ENCODE measurements at places on chromosomes 3 and 15. TPM values are rescaled to one million over a fixed set of nuclear protein-coding genes. Genes with fewer than 3 reads are reported as not detected.
A peak's percentile ranks its signal among the peaks of the same experiment; 100 is the strongest.

Gene CLDN1
- not detected for total RNA-seq

- no peak for DNase-seq
Observed at GRCh38 chr3:58175437-58176184, 35.2 kb downstream of the DNASE1L3 start.

DNA sequence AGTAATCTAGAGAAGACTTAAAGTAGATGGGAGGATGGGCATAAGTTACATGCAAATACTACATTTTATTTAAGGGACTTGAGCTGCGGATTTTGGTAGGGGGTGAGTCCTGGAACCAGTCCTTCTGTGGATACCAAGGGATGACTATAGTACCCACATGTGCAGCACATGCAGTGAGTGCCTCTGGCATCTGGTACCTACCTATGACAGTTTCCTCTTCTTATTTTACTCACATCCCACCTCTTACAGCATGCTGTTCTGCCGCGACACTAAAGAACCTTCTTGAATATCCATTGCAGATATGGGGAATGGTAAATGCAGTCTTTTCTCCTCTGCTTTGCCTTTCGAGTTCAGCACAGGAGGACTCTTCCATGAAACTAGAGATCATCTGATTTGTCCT, 1.7 kb downstream of the TSEN2 start:
- DNase-seq = no peak

Gene XYLB
- 2.2 TPM for total RNA-seq

Gene TMC3
- total RNA-seq = not detected

DNA sequence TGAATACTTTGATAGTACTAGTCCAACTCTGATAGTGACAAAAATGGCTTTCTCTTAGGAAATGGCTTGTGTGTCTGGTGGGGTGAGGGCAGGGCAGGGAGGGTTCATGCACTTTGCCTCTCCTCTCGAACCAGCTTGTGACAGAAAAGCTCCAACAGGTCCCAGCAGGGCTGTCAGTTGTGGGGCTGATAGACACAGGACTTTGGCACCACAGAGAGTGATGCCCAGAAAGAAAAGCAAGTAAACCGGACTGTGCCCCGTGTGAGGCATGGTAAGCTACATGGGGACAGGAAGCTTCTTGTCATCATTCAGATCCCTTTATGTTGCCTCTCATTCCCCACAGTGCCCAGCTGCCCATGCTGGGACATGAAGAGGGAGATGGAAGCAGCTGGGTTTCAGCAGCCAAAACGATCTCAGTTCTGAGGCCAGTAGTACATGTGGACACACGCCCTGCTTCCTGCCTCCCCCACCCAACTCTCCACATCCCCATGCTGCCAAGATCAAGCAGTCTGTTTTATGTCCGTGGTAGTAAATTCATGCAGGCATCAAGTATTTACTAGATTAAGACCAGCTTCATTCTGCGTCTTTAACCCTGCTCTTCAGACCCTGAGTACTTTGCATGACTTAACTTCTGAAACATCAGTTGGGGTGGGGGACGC, 29.7 kb upstream of the LIPC start:
- DNase-seq = no peak

DNA sequence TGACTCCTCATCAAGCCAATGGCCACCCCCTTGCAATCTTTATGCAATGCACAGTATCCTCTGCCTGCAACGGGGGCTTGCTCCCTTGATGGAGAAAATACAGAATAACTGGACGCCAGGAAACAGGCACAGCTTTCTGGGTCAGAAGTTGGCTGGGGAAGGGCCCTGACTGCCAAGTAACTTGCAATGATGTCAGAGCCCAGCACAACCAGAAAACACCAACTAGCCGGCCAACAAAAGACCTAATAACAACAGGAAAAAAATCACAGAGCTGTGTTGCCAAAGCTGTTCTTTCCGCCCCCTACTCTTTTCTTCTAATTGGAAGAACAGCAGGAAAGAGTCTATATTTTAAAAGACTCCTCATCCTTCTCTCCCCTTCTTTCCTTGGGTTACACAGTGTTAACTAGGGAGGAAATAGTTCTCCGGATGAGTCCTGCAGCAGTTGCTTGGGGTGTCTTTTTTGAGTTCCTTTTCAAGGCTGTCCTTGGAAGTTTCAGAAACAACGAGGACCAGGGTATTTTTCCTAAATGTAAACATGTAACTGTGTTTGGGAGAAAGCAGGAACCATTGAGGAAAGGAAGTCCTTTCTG, 1.4 kb upstream of the SEMA6D start:
- no peak for DNase-seq

DNA sequence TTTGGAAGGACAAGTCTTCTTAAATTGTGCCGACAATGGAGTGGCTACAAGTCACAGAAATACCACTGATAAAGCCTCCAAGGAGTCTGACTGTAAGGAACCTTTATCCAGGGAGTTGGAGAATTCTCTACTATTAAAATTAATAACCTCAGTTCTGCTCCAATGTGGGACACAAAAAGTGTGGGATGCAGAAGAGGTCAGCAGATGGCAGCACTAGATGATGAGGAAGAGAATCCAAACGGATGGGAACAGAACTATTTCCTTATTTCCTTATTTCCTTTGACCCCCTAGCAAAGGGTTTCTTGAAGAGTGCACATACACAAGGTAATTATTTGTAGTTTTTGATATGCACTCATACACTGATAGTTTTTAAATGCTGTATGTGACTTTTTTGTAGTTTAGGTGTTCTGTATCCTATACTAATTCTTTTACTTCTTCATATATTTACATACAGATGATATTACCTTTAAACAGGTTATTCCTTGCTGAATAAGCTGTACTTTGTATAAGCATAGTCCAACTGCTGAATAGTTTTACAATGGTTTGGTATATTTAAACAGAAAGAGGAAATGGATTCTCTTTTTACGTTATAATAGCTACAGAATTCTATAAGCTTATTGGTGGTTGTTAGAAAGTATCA, 25.6 kb upstream of the NLGN1 start:
- DNase-seq = peak; percentile 7

- DNase-seq = no peak
Observed at GRCh38 chr15:52960283-52960682, 170.1 kb upstream of the ONECUT1 start.

Gene CCR8
- not detected for total RNA-seq

GRCh38 chr3:10010878-10011465, 15.3 kb upstream of the FANCD2 start:
- DNase-seq = peak; percentile 82

Gene THAP10
- 8.9 TPM for total RNA-seq

Gene NUDT16
- 15.0 TPM for total RNA-seq

GRCh38 chr3:137796993-137797392, 32.9 kb downstream of the SOX14 start:
- no peak for DNase-seq

DNA sequence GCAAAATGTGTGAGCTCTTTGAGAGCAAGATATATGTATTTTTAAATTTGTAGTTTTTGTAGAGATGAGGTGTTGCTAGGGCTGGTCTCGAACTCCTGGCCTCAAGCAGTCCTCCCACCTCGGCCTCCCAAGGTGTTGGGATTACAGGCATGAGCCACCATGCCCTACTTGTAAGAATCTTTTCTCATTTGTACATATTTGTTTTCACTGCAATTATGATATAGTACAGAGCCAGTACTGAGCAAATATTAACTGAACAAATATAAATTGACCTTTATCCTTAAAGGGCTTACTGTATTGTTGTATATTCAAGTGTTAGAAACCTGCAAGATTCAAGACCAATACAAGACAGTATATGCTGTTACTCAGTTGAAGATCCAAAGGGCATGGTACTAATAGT, 53.4 kb downstream of the GTF2E1 start:
- DNase-seq = no peak

Gene TRAIP
- 13.8 TPM for total RNA-seq

Gene CSPG5
- total RNA-seq = 0.29 TPM

DNA sequence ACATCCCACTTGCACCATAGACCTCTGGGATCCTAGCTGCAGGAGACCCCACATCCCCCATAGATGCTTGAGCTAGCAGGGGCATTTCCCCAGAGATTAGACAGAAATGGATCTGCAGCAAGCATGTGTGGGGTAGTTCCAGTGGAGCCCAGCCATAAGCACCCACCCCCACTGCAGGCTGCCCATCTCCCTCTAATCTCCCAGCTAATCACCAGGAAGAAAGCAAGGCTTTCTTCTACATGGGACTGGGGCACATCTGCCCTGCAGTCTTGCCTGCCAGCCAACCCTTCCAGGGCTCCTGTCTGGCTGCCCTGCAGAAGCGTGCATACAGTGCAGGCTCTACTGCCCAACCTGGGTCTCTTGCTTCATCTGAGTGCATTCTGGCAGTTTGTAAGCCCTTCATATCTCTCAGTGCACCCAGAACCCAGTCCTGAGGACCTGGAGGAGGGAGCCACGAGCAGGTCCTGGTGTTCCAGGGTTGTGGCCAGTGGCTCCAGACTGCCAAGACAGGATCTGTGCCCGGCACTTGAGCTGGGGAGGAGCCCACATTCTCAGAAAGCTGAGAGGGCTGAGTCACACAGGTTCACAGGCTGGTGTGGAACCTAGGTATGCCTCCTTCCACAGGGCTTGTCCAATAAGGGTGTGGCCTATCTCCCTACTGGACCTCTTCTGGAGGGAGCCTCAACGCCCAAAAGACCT, 49.9 kb upstream of the IGSF11 start:
- DNase-seq = no peak

Gene C3orf20
- total RNA-seq = not detected

- no peak for DNase-seq
Observed at GRCh38 chr3:112602217-112602838, 38.6 kb downstream of the CCDC80 start.

DNA sequence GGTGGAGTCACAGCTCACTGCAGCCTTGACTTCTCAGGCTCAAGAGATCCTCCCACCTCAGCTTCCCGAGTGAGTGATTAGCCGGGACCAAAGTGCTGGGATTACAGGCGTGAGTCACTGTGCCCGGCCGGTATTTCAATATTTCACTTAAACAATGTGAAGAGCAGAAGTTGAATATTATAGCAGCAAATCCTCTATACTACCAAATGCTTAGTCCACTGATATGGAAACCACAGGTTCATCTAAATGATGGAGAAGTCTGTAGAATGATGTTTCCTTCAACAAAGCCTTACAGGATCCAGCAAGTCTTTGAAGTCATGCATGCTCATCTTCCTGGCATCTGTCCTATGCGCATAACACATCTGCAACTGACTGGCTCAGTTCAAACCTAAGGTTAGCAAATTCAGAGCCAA, 20.3 kb upstream of the UACA start:
- peak; percentile 71 for DNase-seq

DNA sequence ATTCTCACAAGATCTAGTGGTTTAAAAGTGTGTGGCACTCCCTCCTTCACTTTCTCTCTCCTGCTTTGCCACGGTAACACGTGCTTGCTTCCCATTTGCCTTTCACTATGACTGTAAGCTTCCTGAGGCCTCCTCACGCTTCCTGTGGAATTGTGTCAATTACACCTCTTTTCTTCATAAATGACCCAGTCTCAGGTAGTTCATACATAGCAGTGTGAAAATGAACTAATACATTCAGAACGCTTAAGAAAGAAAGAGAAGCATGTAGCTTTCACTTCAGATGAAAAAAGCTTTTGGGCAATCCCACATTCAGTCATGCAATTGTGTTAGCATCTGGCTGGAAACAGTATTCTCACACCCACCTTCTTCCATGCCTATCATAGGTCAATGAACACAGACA, 24.4 kb downstream of the P3H2 start:
- no peak for DNase-seq

DNA sequence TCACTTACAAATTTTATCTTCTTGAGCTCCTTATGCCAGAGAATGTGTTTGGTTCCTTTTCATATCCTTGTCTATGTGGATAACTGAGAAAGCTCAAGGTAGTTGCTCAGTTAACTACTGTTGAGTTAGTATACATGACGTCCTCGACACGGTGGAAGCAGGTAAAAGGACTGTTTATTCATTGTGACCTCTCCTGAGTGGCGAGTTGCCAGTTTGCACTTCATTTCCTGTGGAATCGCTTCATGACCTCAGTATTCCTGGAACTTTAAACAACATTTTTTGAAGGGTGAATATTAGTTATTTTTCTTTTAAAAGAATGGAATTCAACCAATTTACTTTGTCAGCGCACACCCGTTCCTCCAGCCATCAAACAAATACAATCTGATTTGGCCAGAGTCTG, 1.2 kb upstream of the TPRG1 start:
- DNase-seq = no peak

DNA sequence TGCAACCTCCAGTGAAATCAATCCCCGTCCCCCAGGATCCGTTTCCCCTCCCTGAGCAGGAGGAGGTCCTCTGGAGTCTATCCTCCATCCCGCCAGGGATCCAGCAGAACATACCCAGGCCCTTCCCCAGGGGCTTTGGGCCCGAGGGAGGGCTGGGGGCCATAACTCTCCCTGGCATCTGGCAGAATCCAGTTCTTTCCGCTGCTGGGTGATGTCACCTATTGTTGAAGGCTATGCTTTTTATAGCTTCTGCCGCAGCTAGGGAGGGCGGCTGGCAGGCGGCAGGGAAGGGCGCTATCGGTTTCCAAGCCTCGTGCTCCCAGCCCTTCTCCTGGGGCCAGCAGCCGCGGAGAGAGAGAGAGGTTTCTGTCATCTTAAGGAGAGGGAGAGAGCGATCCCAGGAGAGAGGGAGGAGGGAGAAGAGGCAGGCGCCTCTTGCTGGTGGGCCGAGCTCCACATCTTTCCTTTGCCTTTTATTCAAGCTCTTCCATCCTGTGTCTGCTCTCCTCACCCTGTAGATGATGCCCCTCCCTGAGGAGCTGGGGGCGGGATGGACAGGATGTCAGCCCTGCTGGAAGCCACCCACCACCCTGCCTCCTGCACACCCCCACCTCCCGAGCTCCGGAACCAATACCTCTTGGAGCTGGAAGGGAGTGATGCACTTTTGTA, 120.1 kb downstream of the ANP32A start:
- peak; percentile 69 for DNase-seq

- peak; percentile 79 for DNase-seq
Observed at GRCh38 chr3:114892131-114892879, 254.8 kb downstream of the ZBTB20 start.

DNA sequence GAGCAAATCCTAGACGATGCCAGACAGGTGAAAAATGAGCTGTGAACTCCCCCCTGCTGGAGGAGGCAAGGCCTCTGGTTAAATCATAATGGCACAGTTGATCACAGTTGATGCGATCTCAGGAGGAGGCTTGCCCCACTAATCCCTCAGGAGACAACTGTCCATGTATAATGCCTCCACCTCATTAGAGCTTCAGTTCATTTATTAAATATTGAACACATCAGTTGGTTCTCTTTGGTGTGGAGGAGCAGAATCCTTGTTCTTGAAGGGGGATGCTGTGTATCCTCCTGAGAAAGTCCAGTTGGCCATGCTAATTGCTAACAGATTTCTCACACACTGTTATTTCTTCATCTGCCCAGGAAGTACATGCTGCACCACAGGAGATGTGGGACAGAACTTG, 290.5 kb downstream of the IGSF11 start:
- DNase-seq = no peak

Measured in LHCN-M2 (cell line).